ENCODE measurements at places on chromosomes 6 and 20.

DNA sequence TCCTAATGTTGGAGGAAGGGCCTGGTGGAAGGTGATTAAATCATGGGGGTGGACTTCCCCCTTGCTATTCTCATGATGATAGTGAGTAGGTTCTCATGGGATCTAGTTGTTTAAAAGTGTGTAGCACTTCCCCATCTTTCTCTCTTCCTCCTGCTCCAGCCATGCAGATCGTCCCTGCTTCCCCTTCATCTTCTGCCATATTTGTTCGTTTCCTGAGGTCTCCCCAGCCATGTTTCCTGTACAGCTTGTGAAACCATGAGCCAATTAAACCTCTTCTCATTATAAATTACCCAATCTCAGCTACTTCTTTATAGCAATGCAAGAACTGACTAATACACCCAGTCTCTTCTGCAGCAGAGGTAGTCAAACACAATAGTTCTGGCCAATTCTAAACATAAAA lies 5.4 kb downstream of the EPM2A start:
- DNase-seq, result no peak

DNA sequence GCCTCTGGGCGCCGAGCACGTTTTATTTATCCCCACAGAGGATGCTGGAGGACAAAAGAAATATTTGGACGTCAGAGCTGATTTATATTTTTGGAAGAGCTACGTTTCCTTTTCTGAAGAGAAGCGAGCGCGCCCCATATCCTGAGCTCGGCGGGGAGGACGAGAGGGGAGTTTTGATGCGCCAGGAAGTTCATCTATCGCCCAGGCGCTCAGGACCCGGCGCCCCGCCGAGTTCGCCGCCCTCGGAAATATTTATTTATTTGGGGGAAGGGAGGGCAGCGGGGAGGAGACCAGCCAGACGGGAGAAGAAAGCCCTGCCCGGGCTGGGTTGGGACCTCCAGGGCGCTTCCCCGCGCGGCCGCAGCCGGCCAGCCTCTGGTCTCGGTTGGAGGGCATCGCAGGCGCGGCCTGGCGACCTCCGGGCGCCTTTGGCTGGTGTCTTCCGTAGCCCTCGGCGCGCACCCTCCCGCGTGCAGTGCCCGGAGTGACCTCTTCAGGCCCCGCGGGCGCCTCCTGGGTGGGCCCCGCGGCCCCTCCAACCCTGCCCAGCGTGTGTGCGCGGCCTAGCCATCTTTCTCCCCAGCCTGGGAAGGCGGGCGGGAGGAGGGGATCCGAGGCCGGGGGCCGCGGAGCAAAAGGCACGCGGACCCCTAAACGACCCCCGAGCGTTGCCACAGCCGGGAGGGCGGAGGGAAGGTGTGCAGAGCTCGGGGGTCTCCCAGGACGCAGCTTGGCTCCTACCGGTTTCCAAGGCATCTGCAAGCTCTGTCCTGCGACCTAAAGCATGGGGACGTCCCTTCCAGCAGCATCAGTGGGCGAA lies 5.4 kb upstream of the FOXF2 start:
- peak; percentile 28 for DNase-seq

GRCh38 chr6:101402622-101403031 lies 9.1 kb downstream of the GRIK2 start:
- DNase-seq, result no peak

- DNase-seq, result peak; percentile 88
Measured at GRCh38 chr6:12363651-12364381, 73.7 kb downstream of the EDN1 start.

GRCh38 chr6:143400258-143401067 lies 50.0 kb downstream of the ADAT2 start:
- DNase-seq, result no peak

- DNase-seq, result no peak
Measured at GRCh38 chr6:33797626-33798342, 6.0 kb downstream of the MLN start.

GRCh38 chr20:33814238-33814712 lies 3.1 kb downstream of the CHMP4B start:
- DNase-seq, result peak; percentile 86

DNA sequence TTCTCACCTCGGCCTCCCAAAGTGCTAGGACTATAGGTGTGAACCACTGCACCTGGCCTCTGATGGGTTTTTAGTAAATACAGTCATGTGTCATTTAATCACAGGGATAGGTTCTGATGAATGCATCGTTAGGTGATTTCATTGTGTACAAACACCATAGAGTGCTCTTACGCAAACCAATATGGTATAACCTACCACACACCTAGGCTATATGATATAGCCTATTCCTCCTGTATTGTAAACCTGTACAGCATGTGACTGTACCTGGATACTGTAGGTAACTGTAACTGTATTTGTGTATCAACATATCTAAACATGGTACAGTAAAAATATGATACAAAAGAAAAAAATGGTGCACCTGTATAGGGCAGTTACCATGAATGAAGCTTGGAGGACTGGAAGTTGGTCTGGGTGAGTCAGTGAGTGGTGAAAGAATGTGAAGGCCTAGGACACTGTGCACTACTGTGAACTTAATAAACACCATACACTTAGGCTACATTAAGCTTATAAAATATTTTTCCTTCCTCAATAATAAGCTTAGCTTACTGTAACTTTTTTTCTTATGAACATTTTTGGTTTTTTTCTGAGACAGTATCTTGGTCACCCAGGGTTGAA lies 10.0 kb downstream of the BICRAL start:
- no peak for DNase-seq

DNA sequence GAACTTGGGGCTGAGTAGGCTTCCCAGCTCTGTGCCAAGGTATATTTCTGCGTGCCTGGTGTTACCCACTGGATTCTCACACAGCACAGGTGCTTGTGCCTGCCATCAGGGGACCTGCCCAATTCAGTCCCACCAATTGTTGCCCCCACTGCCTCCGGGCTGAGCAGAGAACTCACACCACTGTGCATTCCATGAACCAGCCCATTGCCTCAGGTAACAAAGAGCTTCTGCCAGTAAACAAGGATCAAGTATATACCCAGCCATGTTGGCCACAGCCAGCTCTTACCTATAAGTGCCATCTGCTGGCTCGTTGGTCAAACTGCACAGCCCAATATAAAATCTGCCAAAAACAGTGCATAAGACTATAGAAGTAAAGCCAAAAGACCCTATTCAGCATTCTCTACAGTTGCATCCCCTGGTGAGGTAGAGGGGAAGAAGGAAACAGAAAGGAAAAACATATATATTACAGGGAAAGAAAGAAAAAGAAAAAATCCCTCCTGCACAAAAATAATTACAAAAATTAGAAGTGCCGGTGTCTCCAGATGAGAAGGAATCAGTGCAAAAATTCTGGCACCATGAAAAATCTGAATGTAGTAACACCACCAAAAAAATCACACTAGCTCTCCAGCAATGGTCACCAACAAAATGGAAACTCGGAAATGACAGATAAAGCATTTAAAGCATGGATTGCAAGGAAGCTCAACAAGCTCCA lies 241.4 kb downstream of the IBTK start:
- DNase-seq, result peak; percentile 21

GRCh38 chr6:112203577-112204349 lies 50.6 kb downstream of the LAMA4 start:
- DNase-seq, result peak; percentile 49

DNA sequence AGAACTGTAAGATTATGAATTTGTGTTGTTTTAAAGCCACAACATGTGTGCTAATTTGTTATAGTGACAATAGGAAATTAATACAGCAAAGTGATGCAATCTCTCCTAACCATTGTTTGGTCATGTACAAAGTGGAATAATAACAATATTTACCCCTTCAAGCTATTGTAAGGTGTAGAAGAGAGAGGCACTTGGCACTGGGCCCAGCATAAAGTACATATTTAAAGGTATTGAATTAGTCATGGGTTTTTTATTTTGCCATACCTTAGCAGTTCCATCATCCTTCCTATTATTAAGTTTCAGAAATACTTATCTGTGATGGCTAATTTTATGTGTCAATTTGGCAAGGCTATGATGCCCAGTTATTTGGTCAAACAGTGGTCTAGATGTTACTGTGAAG lies 322.4 kb upstream of the TSHZ2 start:
- DNase-seq, result no peak

DNA sequence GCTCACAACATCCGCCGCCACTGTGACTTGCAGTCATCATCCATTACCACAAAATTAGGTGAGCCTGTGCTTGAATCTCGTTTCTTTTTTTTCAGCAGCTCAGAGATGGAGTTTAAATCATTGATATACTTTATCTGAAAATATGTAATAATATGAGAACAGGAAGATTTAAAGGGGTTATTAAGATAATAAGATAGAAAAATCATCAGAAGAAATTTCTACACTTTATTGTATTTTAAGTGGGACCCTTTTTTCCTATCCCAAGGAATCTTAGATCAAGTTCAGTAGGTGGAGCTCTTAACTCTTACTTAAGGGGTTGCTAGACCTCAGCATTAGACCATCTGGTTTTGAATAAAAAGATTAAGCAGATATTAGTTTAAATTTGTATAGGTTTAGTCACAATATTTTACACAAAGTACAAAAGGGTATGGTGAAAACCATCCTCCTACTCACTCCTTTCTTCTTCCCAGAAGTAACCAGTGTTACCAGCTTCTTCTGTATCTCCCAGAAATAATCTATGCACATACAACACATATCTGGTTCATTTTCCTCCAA lies 9.4 kb upstream of the NCOA7 start:
- DNase-seq, result peak; percentile 20

GRCh38 chr6:132780770-132781371 lies 17.6 kb downstream of the SLC18B1 start:
- no peak for DNase-seq

- DNase-seq, result no peak
Measured at GRCh38 chr6:167294241-167294640, 3.1 kb downstream of the UNC93A start.

GRCh38 chr6:26025047-26025893 lies 62.0 kb upstream of the HFE start:
- peak; percentile 82 for DNase-seq

- DNase-seq, result no peak
Measured at GRCh38 chr6:168385037-168385759, 55.8 kb upstream of the SMOC2 start.

- DNase-seq, result no peak
Measured at GRCh38 chr6:159998538-159998937, 29.7 kb downstream of the IGF2R start.

DNA sequence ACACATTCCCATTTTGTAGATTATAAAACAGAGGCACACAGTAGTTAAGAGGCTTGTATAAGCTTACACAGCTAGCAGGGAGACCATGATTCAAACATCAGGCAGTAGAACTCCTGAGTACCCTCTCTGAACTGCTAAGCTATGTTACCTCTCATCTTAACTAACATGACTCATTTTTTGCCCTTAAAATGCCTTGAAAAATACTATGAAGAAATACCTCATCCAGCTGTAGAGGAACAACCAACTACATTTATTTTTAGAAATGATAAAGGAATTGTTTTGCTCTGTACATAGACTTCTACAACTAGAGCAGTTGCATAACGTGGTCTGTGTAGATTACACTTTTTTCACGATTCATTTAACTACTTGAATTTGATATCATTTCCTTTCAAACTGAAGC lies 102.1 kb downstream of the FLRT3 start:
- DNase-seq, result no peak

- DNase-seq, result no peak
Measured at GRCh38 chr6:131688286-131688685, 12.9 kb downstream of the OR2A4 start.

GRCh38 chr20:4637081-4637797 lies 84.5 kb upstream of the PRND start:
- no peak for DNase-seq

- DNase-seq, result no peak
Measured at GRCh38 chr20:46674253-46675083, 14.8 kb downstream of the TP53RK start.

DNA sequence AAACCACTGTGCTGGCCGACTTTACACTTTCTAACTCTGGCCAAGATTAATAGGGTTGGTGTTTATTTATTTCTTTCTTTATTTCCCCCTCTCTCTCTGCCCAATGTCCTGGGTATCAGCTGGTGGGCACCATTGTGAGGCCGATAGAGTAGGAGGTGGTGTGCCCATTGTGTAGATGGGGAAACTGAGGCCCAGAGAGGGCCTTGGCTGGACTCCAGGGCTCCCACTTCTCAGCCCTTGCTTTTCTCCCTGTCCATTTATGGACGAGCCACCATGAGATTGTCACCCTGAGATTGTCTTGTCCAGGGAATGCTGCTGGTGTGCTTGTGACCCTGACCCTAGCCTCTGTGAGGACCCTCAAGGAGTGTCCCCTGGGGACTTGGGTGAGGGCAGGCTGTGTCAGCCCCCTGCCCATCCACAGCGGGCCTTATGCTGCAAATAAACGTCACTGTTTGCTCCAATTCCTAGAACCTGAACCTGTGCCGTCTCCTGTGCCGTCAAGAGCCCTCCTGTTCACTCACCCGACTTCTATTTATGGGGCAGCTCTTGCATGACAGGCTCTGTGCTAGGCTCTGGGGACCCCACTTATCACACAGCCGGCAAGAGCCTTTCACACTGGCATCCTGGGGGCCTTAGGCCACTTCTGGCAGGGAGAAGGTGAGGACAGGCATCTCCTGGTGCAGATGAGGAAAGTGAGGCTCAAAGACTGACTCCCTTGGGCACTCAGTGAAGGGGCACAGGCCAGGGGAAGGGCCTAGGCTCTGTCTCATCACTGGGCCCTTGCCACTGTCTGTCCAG lies 24.8 kb downstream of the SUN5 start:
- DNase-seq, result no peak

DNA sequence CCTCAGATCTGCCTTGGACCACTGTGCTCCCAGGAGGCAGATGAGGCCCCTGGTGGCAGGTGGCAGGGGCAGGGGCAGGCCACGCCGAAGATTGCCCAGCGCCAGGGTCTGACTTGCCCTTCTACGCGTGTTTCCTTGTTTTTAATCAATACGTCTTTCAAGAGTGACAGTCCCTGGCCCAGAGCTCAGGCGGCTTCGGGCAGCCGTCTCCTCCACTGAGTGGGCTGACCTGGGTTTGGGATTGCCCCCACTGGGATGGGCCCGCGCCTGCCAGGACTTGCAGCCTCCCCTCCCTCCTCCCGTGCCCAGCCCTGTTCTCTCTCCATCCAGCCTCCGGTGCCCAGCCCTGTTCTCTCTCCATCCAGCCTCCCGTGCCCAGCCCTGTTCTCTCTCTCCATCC lies 21.2 kb downstream of the FRMD1 start:
- no peak for DNase-seq

- peak; percentile 24 for DNase-seq
Measured at GRCh38 chr20:38270869-38271605, 10.5 kb upstream of the KIAA1755 start.

DNA sequence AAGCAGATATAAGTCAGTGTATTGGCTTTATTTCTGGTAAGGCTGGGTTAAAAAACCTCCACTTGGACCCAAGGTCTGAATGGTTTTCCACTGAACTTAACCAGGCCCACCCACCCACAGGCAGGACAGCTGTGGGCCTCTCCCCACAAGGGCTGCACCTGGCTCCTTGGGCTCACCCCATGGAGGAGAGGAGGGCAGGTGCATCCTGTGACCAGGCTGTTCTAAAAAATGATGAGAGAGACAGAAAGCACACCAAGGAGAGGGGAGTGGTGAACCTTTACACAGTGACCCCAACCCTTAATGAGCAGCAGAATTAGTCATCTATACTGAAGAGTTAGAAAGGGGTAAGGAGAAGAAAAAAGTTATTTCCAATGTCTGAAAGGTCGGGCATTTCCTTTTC lies 34.5 kb upstream of the DUSP22 start:
- no peak for DNase-seq
